ENCODE measurements at places on chromosomes 1 and 21. TPM values are rescaled to one million over a fixed set of nuclear protein-coding genes. Genes with fewer than 3 reads are reported as not detected.

NTMT2 gene
- total RNA-seq = not detected

NOS1AP gene
- total RNA-seq = 1.1 TPM

PYCR2 gene
- total RNA-seq = 33.5 TPM

- no peak overlapping the region for H3K27ac ChIP-seq
- H3K36me3 ChIP-seq = no peaks in the 10 kb centered on the region
- no peak for DNase-seq
- H3K4me1 ChIP-seq = no peaks in the 10 kb centered on the region
- H3K4me3 ChIP-seq = no peak overlapping the region
- no peaks in the 10 kb centered on the region for H3K27me3 ChIP-seq
Observed at GRCh38 chr1:210882414-210883221, 251.3 kb downstream of the KCNH1 start.

UTS2 gene
- not detected for total RNA-seq

CFH gene
- total RNA-seq = 138 TPM

DNA sequence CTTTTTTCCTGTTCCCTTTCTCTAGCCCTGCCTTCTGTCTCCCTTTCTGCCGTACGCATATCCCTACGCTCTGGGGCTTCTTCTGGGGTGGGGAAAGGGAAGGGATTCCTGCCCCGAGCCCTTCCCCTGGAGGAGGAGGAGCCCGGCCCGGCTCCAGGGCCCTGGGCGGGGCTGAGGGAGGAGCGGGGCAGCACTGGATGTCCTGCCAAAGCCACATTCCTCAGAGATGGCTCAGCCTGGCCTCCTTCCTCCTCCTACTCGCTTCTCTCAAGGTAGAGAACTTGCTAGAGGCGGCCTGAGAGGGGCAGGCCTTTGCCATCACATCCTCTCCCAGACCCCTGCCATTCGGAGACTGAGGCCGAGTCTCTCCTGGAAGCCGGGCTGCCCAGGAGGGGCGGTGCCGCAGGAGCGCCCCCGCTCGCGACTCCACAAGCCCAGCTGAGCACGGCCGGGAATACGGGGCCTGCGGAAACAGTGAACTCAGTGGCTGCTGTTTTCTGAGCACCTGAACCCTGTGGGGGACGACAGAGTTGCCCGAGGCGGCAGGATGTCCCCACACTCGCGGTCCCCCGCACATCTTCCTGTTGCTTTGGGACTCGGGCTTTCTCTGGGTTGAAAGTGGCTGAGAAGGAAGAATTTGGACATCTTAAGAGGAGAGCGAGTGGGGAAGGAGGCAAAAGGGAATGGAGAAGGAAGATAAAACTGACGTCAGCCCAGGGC, 12.2 kb downstream of the ADAMTSL4 start:
- DNase-seq = peak; percentile 98
- no peaks in the 10 kb centered on the region for H3K36me3 ChIP-seq
- H3K4me3 ChIP-seq = peak overlapping the region; percentile 21
- peaks cover 47% of the 10 kb centered on the region for H3K4me1 ChIP-seq
- peak overlapping the region; percentile 99 for H3K27ac ChIP-seq

LDLRAP1 gene
- total RNA-seq = 20.5 TPM

DNA sequence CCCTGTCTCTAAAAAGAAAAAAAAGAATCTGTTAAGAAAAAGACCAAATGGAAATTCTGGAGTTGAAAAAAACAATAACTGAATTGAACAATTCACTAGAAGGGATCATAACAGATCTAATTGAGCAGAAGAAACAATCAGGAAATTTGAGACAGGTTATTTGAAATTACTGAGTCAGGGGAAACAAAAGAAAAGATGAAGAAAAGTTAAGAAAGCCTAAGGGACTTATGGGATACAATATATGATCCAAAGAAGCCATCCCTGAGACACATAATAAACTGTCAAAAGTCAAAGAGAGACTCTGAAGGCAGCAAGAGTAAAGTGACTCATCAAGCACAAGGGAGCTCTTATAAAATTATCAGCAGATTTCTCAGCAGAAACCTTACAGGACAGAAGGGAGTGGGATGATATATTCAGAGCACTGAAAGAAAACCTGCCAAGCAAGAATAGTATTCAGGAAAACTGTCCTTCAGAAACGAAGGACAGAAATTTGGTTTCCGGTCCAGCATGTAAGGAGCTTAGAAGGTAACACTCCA, 44.5 kb downstream of the SLC2A1 start:
- no peak overlapping the region for H3K27ac ChIP-seq
- H3K4me1 ChIP-seq = no peaks in the 10 kb centered on the region
- H3K27me3 ChIP-seq = no peaks in the 10 kb centered on the region
- H3K4me3 ChIP-seq = no peak overlapping the region

FOXO6 gene
- 0.80 TPM for total RNA-seq

DNA sequence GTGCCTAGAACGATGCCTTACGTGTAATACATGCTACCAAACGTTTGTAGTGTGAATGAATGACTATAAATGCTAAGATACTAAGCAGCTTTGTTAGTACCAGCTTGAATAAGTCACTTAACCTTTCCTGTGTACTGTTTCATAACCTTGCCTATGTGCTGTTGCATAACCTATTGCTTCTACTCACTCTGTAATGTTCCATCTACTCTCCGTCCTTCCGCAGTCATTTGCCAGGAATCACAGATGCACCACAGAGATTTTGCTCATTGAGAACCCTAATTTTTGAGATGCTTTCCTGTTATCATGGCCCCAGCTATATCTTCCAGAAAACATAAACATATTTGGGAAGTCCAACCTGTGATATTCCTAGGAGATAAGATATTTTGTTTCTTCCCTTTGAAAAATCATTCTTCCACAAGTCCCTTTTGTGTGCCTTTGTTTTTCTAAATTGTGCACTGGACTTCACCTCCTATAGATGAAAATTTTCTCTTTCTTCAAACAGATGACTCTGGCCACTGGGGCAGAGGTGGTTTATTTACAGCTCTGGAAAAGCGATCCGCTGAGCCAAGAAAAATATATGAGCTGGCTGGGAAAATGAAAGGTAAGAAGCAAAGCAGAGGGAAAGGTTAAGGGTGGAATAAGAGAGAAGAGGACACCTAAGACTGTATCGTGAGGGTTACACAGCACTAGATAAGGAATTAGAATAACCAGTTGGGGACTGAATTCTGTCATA, 44.8 kb downstream of the CHD1L start:
- H3K4me3 ChIP-seq = no peak overlapping the region
- no peaks in the 10 kb centered on the region for H3K27me3 ChIP-seq
- H3K4me1 ChIP-seq = no peaks in the 10 kb centered on the region
- no peak for DNase-seq

- no peak overlapping the region for H3K4me3 ChIP-seq
- DNase-seq = no peak
- H3K36me3 ChIP-seq = no peaks in the 10 kb centered on the region
Observed at GRCh38 chr21:45098867-45099266, 24.5 kb downstream of the ADARB1 start.

DNA sequence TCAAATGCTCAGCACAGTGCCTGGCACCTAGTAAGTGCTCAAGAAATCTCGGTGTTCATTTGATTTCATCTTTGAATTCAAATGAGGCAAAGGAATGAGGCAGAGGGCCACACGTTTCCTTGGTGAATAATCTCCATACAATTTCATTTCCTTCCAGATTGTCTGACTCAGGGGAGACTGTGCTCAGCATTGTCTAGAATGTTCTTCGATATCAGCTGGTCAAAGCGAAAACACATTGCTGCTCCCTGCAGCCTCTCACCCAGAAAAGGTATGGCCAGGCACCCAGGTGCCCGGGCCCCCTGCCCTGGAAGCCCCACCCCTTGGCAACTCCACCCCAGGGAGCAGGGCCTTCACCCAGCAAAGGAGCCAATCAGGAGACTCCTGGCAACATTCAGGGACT, 55.8 kb downstream of the FBXO2 start:
- H3K27me3 ChIP-seq = no peaks in the 10 kb centered on the region
- H3K4me1 ChIP-seq = no peaks in the 10 kb centered on the region
- H3K27ac ChIP-seq = no peak overlapping the region
- no peak overlapping the region for H3K4me3 ChIP-seq
- no peak for DNase-seq
